ENCODE measurements at places on chromosomes 16 and 17.

- DNase-seq = no peak
Observed at GRCh38 chr17:74796866-74797265, 20.7 kb upstream of the NAT9 start.

- DNase-seq = no peak
Observed at GRCh38 chr17:323181-323580, 29.4 kb downstream of the RPH3AL start.

GRCh38 chr16:81279392-81279791 lies 35.4 kb upstream of the GAN start:
- peak; percentile 27 for DNase-seq

DNA sequence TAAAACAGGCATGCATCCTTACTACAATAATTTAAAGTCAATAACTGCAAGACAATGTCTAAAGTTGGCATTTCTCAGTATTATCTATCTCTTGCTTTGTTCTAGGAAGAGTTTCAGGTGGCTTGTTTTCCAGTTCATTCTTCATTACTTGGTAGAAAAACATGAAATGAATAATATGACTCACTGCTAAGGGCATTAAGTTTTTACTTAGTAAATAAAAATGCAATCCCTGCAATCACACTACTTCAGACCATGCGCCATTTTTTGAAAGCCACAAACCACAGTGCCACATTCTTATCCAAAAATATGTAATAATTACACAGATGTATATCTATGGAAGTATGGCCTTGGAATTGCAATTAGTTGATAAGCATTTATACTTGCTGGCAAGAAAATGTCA lies 55.4 kb downstream of the CREBBP start:
- DNase-seq = peak; percentile 64

DNA sequence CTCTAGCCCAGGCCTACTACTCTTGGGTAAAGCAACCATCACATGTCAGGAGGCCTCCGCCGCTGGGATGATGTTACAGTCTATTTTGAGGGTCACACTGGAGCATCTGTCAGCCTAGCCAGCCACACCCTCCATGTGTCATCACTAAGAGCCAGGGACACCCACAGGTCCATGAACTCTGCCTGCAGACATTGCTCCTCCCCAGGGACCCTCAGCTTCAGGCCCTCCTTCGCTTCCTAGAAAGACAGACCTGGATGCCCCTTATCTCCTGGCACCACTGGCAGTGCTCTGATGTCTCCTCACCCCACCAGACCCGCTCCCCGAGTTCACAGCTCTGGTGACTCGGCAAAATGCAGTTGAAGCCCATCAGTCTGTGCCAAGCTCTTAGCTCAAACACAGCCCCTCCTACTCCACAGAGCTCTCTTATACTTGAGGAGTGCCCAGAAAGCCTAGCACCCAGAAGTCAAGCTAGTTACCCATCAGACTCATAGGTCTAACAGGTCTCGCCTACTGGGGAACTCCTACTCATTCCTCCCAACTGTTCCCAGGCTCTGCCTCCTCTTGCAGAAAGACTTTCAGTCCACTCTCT lies 5.9 kb downstream of the RANBP10 start:
- no peak for DNase-seq

DNA sequence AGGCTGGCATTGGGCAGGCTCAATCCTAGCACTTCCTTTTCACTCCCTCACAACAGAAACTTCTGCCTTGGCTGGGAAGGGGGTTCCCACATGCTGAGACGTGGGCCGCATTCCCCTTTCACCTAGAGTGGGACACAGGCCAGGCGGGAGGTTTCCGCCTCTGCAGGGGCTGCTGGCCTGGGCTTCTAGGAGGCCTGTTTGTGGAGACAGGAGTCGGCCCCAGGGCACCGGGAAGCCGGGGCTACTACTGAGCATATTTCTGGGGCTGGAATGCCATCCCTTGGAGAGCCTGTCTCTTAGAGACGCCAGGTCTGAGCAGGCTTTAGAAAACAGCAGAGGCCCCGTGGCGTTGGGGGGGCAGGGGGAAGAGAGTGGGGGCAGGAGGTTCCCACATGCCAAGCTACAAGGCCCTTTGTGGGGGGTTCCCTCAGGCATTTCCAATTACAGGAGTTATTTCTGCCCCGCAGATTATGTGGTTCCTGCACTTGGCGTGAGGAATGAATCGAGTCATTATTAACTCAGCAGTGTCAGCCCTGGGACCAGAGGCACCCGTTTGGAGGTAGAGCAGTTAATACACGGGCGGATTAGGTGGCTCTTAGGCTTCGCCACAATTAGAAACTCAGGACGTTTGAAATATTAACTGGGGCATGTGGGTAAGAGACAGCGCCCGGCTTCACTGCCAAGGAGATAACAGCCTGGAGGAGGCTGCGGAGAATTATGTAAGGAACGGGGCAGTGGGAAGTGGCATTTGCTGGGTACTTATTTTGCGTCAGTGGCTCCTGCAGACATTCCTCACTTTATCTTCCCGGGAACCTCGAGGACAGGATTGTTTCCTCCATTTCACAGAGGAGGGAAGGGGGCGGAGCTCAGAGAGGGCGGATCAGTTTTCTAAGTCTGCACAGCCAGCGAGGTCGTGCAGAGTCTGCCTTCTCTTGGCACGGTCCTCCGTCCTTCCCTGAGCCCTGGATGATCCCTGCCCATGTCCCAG lies 162.5 kb downstream of the MAF start:
- DNase-seq = peak; percentile 55

DNA sequence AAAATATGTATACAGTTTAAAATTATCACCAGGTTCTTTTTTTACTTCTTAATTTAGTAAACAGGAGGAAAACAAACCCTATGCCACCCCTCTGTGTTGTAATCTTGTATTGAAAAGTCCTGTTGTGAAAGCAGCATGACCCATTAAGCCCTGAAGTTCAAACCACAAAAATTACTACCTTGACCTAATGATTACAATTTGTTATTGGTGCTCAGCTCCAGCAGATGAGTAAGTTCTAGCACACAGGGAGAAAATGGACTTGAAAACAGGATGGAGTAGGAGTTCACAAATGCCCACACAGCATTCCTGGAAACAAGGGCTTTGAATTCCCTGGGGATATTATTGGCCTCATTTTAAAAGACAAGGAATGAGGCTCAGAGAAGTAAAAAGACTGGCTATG lies 505.8 kb upstream of the ERCC4 start:
- no peak for DNase-seq

Data from foreskin melanocyte (primary cell).